ENCODE measurements at places on chromosomes 3 and 15.

GRCh38 chr3:41478278-41478677 lies 279.0 kb downstream of the CTNNB1 start:
- no peak overlapping the region for H3K27ac ChIP-seq
- H3K36me3 ChIP-seq: no peaks in the 10 kb centered on the region
- DNase-seq: no peak
- H3K27me3 ChIP-seq: no peaks in the 10 kb centered on the region
- H3K4me1 ChIP-seq: peaks cover 3% of the 10 kb centered on the region
- no peak overlapping the region for H3K4me3 ChIP-seq

GRCh38 chr15:99143242-99143641 lies 38.4 kb downstream of the SYNM start:
- no peaks in the 10 kb centered on the region for H3K27me3 ChIP-seq
- no peaks in the 10 kb centered on the region for H3K4me1 ChIP-seq
- no peak overlapping the region for H3K4me3 ChIP-seq
- no peak for DNase-seq
- no peaks in the 10 kb centered on the region for H3K36me3 ChIP-seq

DNA sequence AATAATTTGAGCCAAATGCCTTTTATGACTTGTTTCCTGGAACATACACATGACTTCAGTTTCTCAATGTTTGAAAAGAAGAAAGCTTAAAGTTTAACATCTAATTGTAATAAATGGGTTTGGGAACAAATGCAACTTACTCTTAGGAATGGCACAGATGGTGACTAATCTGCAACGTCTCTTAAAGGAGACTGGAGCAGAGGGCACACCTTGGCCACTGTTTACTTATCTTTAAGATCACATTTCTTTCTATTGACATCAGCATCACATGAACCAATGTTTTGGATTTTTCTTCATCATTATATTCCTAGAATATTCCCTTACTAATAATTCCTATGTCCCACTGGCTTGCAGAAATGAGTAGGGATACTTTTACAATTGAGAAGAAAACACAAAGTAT lies 229.5 kb downstream of the CHL1 start:
- H3K36me3 ChIP-seq: no peaks in the 10 kb centered on the region
- no peak overlapping the region for H3K4me3 ChIP-seq
- H3K4me1 ChIP-seq: no peaks in the 10 kb centered on the region
- DNase-seq: no peak

DNA sequence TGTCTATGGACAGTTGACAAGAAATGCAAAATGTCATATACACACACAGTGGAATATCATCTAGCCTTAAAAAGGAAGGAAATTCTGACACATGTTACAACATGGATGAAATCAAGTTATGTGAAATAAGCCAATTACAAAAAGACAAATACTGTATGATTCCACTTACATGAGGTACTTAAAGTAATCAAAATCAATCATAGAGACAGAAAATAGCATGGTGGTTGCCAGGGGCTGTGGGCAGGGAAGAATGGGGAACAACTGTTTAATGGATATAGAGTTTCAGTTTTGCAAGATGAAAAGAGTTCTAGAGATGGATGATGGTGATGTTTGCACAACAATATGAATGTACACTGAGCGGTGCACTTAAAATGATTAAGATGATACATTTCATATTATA lies 613.8 kb upstream of the ZNF385D start:
- no peak for DNase-seq
- H3K27me3 ChIP-seq: no peaks in the 10 kb centered on the region
- no peak overlapping the region for H3K27ac ChIP-seq
- H3K36me3 ChIP-seq: no peaks in the 10 kb centered on the region
- no peaks in the 10 kb centered on the region for H3K4me1 ChIP-seq

DNA sequence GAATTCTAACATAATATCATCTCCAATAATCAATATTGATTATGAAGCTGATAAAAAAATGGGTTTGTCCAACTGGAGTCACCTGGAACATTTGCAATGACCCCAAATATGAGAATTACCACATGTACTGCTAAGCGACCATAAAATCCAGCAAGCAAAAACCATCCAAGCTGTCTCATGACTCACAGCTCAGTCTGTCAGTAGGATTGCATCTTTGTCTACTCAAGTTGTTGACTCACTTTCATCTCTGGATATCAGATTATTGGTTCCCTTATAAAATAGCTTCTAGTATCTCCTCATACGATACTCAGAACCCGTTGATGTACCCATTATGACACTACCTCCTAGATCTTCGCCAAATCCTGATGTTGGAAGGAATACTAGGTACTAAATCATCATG lies 209.8 kb upstream of the ATP11B start:
- H3K4me1 ChIP-seq: no peaks in the 10 kb centered on the region
- no peaks in the 10 kb centered on the region for H3K36me3 ChIP-seq
- H3K27me3 ChIP-seq: no peaks in the 10 kb centered on the region
- no peak overlapping the region for H3K27ac ChIP-seq

GRCh38 chr15:47674586-47675232 lies 42.6 kb upstream of the SEMA6D start:
- H3K4me1 ChIP-seq: no peaks in the 10 kb centered on the region
- no peaks in the 10 kb centered on the region for H3K27me3 ChIP-seq
- no peaks in the 10 kb centered on the region for H3K36me3 ChIP-seq

- H3K27me3 ChIP-seq: no peaks in the 10 kb centered on the region
- peaks cover 2% of the 10 kb centered on the region for H3K4me1 ChIP-seq
- H3K27ac ChIP-seq: no peak overlapping the region
- no peak overlapping the region for H3K4me3 ChIP-seq
- H3K36me3 ChIP-seq: no peaks in the 10 kb centered on the region
- DNase-seq: no peak
Measured at GRCh38 chr3:146138902-146139301, 22.1 kb downstream of the PLOD2 start.

GRCh38 chr3:143897576-143898295 lies 49.5 kb upstream of the SLC9A9 start:
- H3K4me1 ChIP-seq: no peaks in the 10 kb centered on the region
- no peaks in the 10 kb centered on the region for H3K27me3 ChIP-seq
- no peaks in the 10 kb centered on the region for H3K36me3 ChIP-seq
- DNase-seq: peak; percentile 65
- H3K27ac ChIP-seq: no peak overlapping the region

DNA sequence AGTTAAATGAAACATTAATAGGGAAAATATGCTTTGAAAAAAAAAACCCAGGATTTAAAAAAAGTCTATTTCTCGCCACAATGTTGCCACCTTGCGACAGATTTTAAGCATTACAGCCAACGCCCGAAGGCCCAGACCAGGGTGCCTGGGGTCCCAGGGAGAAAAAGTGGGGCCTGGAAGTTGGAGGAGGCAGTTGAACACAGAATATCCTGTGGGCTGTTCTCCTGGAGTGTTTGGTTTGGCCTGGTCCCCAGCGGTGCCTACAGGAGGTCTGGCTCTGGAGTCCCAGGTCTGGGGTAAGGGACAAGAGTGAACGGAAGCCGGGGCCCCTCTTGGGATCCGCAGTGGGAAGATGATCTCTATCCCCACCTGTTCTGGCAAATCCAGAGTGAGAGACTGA lies 3.4 kb downstream of the RNU6-1 start:
- H3K27me3 ChIP-seq: peaks cover 62% of the 10 kb centered on the region
- no peak overlapping the region for H3K27ac ChIP-seq
- peak; percentile 66 for DNase-seq
- no peaks in the 10 kb centered on the region for H3K36me3 ChIP-seq
- peaks cover 2% of the 10 kb centered on the region for H3K4me1 ChIP-seq

DNA sequence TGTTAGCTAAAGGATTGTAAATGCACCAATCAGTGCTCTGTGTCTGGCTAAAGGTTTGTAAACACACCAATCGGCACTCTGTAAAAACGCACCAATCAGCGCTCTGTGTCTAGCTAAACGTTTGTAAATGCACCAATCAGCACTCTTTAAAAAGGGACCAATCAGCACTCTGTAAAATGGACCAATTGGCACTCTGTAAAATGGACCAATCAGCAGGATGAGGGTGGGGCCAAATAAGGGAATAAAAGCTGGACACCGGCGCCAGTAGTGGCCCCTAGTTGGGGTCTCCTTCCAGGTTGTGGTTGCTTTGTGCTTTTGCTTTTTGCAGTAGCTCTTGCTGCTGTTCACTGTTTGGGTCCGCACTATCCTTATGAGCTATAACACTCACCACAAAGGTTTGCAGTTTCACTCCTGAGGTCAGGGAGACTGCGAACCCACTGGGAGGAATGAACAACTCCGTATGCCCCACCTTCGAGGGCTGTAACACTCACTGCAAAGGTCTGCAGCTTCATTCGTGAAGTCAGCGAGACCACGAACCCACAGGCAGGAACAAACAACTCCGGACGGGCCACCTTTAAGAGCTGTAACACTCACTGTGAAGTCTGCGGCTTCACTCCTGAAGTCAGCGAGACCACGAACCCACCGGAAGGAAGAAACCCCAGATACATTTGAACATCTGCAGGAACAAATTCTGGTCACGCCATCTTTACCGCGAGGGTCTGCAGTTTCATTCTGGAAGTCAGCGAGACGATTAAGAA lies 1.1 kb upstream of the SUCLG2 start:
- peaks cover 3% of the 10 kb centered on the region for H3K4me1 ChIP-seq
- peak; percentile 78 for DNase-seq
- H3K27me3 ChIP-seq: no peaks in the 10 kb centered on the region
- no peak overlapping the region for H3K4me3 ChIP-seq
- no peaks in the 10 kb centered on the region for H3K36me3 ChIP-seq

- no peaks in the 10 kb centered on the region for H3K36me3 ChIP-seq
- H3K4me3 ChIP-seq: peak overlapping the region; percentile 53
- H3K27me3 ChIP-seq: no peaks in the 10 kb centered on the region
- DNase-seq: peak; percentile 13
Measured at GRCh38 chr3:185283374-185283935, 29.6 kb upstream of the EHHADH start.

DNA sequence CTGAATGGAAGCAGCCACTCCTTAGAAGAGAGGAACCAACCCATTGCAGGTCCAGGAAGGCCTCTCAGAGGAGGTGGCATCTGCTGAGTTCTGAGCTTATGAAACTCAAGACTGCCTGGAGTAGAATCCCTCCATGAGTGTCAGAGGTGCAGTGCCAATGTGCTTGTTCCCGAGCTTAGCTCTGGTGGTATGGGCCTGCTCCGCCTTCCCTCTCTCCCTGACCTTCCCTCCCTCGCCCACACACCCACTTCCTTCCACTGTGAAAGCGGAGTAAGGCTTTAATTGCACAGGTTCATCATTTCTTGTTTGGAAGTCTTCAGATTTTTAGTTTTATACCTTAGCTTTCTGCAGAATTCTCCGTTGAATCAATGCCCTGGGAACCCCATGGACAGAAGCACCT lies 208.0 kb upstream of the BHLHE40 start:
- H3K27me3 ChIP-seq: no peaks in the 10 kb centered on the region
- no peak overlapping the region for H3K27ac ChIP-seq
- no peak overlapping the region for H3K4me3 ChIP-seq
- H3K36me3 ChIP-seq: no peaks in the 10 kb centered on the region

- no peak for DNase-seq
- H3K4me1 ChIP-seq: no peaks in the 10 kb centered on the region
- H3K36me3 ChIP-seq: peaks cover 23% of the 10 kb centered on the region
- H3K27ac ChIP-seq: no peak overlapping the region
Measured at GRCh38 chr15:22939652-22940061, 40.5 kb downstream of the CYFIP1 start.

- no peak overlapping the region for H3K4me3 ChIP-seq
- H3K27me3 ChIP-seq: no peaks in the 10 kb centered on the region
- peaks cover 6% of the 10 kb centered on the region for H3K4me1 ChIP-seq
- peaks cover 2% of the 10 kb centered on the region for H3K36me3 ChIP-seq
- DNase-seq: no peak
Measured at GRCh38 chr3:194482196-194482593, 4.6 kb downstream of the ATP13A3 start.

- H3K36me3 ChIP-seq: no peaks in the 10 kb centered on the region
- no peaks in the 10 kb centered on the region for H3K27me3 ChIP-seq
- no peaks in the 10 kb centered on the region for H3K4me1 ChIP-seq
- no peak for DNase-seq
- no peak overlapping the region for H3K4me3 ChIP-seq
- H3K27ac ChIP-seq: no peak overlapping the region
Measured at GRCh38 chr3:79157191-79157590, 610.6 kb downstream of the ROBO1 start.
